ENCODE measurements at places on chromosomes 4 and X.

GRCh38 chr4:182310316-182310715 lies 67.1 kb downstream of the TENM3 start:
- DNase-seq, result no peak

- no peak for DNase-seq
These were observed 7.8 kb downstream of the C4orf54 start for GRCh38 chr4:99649778-99650177.

DNA sequence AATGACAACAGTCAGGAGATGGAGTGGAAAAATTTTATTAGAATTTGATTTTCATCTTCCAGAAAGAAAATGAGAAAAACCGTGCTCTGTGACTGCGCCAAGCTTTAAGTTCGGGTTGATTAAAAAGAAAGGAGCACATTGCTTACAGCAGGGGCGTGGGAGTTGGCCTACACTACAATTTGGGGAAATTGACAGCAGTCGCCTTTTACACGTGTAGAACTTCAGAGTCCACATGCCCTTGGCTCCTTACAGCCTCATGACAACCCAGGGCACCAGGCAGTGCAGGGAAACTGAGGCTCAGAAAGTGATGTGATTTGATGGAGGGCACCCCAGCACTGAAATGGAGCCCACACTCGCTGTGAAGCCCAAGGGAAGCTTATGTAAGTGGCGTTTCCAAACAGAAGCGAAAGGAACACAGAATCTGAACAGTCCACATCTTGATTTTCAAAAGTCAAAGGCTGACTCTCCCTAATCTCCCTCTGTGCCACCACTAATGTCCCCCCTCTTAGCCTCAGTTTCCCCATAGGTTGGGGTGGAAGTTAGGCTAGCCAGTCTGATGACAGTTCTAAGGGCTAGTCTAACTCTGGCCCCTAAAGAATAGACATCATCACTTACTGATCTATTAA lies 5.5 kb downstream of the PPP2R2C start:
- DNase-seq, result no peak

GRCh38 chrX:32269866-32270265 lies 941.5 kb downstream of the DMD start:
- DNase-seq, result no peak

GRCh38 chr4:138178566-138178965 lies 63.6 kb downstream of the SLC7A11 start:
- DNase-seq, result no peak

DNA sequence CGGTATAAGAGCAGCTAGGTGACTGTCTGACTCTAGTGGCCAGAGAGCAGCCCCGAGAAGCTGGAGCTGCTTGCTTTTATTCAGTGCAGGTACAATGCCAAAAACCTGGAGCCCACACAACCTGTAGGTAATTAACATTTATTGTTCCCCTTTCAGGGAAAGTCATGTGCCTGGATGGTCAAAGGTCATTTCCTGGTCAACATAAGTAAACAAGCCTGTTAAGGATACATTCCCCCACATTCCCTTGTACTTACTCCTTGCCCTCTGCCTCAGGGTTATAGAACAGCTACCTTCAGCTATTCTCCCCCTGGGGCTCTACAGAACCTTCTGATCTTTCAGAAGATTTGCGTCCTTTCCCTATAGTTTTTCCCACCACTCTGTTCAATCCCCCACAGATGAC lies 253.4 kb downstream of the TMA16 start:
- no peak for DNase-seq

GRCh38 chr4:67054896-67055295 lies 490.4 kb downstream of the CENPC start:
- no peak for DNase-seq

- no peak for DNase-seq
These were observed 83.6 kb downstream of the RELL1 start for GRCh38 chr4:37602454-37603069.

DNA sequence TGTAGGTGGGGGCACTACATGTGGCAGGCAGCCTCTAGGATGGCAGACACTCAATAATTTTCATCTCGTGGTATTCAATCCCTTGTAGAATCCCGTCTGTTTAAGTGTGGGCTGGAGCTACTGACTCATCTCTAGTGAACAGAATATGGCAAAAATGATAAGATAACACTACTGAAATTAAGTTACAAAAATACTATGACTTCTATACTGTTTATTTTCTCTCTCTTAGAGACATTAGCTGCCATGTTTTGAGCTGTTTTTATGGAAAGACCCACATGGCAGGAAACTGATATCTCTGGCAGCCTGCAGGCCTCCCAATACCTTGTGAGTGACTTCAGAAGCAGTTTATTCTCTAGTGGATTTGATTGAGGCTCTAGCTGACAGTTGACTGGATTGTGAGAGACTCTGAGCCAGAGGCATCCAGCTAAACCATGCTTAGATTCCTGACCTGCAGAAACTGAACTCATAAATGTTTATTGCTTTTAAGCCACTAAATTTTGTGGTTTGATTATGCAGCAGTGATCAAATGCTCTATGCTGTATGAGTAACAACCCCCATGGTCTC lies 298.8 kb upstream of the CTSO start:
- DNase-seq, result no peak

- DNase-seq, result no peak
These were observed 144.3 kb downstream of the MOSPD2 start for GRCh38 chrX:15017491-15017890.

GRCh38 chr4:39259571-39260330 lies 77.4 kb downstream of the WDR19 start:
- DNase-seq, result no peak

- no peak for DNase-seq
These were observed 206.7 kb downstream of the RASL11B start for GRCh38 chr4:53068755-53069330.

- DNase-seq, result no peak
These were observed 4.4 kb downstream of the MXD4 start for GRCh38 chr4:2257361-2258081.

DNA sequence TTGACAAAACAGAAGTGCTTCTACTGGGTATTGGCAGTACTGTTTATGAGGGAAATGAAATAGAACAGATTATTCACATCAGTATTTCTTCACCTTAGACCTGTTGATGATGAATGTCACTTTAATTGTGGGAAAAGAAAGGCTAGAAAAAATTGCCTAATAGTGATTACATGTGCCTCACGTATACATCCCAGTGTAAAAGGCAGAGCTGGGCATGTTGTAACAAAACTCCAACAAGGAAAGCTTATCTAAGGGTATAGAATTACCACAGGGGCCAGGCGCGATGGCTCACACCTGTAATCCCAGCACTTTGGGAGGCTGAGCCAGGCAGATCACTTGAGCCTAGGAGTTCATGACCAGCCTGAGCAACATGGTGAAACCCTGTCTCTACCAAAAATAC lies 4.2 kb downstream of the PGM2 start:
- peak; percentile 8 for DNase-seq

GRCh38 chr4:76420762-76421581 lies at the start of gene CCDC158:
Gene CCDC158, minus strand, starts transcription at chr4:76421141. Its CDS starts 17,934 bp downstream, at chr4:76403207.
- DNase-seq, result no peak

DNA sequence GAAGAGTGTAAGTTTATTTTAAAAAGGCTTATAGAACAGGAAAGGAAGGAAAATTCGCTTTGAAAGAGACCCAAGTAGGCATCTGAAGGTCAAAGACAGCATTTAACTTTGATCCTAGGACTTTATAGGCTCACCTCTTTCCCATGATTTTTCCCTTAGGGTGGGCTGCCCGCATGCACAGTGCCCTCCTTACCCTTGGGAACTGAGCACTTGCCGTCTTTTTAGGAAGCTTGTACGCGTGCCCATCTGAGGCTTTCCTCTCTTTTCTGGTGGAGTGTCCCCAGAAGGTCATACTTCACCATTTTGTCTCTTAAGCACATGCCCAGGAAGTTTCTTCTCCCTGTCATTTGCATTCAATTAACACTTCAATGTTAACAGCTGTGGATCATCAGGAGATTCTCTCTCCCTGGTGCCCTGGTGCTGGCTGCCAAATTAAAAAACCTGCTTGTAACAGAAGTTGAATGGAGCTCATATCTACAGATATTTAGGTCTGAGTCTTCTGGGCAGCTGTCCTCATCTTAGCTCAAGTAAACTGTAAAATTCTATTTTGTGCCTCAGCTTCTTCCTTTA lies 38.4 kb upstream of the IL9R start:
- DNase-seq, result no peak

DNA sequence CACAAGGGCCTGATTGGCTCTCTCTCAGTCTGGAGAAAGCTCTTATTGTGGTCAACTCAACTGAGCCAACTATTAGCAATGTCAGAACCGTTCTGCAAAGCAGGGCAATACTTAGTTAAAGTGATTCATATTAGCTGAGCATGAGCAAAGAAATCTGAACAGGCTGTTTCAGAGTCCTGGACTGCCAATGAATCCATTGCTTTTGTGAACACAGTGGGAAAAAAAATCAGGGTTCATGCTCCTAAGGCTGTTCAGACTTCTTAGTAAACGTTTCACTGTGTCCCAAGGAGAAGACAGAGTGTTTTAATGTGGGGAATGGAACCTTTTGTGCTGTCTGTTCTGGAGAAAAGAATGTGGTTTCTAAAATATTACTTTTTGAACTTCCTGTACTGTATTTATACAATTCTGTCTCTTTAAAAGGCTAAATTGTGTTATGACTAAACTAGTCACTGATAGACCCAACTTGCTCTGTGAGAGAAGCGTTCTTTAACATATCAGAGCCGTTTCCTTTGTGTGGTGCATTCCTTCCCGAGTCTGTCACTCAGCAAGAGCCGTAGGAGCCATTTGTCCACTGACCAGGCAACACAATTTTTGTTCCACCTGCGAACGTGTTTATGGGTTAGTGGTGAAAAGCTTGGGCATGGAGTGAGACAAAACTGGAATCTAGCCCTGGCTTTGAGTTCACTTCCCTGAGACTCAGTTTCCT lies 366.1 kb downstream of the FBXO8 start:
- DNase-seq, result no peak

GRCh38 chr4:6205567-6205931 lies 5.2 kb upstream of the JAKMIP1 start:
- no peak for DNase-seq

GRCh38 chrX:37076983-37077382 lies 68.8 kb downstream of the FAM47C start:
- DNase-seq, result no peak

DNA sequence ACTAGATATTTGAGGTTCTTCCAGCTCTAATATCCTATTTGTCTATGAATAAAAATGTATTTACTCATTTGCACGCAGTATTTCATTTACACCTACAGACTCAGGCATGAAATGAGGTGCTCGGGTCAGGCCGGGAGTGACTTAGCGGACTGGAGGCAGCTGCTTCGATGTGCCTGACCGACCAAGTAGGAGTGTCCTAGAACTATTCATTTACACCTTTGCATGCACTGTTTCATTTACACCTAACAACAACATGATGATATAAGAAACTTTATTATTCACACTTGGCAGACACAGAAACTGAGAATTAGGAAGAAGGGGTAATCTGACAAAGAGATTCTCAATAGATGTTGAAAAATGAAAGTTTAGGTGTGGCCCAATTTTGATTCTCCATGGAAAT lies 28.7 kb upstream of the FAT1 start:
- DNase-seq, result no peak

DNA sequence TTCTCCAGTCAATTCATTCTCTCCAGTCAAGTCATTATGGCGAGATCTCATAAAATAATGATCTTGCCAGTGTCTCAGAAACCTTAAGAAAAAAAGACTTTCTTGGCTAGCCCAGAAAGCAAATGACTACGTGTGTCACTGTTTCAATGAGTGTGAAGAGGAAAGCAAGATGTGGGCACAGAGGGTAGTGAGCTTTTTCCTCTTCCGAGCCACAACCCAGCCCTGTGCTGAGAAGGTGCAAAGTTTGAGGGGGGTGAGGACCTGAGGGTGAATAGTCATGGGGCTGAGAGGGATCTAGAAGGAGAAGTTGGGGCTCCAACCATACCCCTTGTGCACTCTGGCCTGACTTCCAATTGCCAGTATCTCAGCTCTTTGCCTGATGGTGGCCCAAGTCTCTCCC lies 85.6 kb upstream of the EGFL6 start:
- no peak for DNase-seq

GRCh38 chrX:150155436-150156035 lies 207.6 kb upstream of the MAMLD1 start:
- no peak for DNase-seq

GRCh38 chrX:40448793-40449192 lies 132.0 kb upstream of the ATP6AP2 start:
- DNase-seq, result no peak

- no peak for DNase-seq
These were observed 187.0 kb downstream of the BMPR1B start for GRCh38 chr4:94944726-94945125.

- DNase-seq, result peak; percentile 72
These were observed at the start of gene MAN2B2 for GRCh38 chr4:6574747-6575502. Gene MAN2B2, plus strand, starts transcription at chr4:6575189. Its CDS starts 22 bp downstream, at chr4:6575211.

DNA sequence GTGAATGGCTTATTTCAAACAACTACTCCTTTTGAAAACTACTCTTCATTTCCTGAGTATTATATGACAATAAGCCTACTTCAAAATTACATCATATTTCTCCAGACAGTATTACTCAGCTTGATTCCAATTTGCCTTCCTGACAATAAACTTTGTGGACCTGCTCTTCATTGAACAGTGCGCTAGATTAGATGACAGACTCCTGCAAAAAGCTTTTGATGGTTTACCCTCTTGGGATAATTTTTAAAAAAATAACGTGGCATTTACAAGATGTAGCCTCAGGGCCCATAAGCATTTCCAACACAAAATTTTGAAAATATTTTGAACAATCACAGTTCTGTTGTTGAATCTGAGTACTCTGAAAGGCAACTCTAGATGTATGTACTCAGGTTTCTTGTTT lies 25.9 kb downstream of the MGAT4D start:
- DNase-seq, result no peak

GRCh38 chr4:87783781-87784180 lies 15.6 kb upstream of the IBSP start:
- no peak for DNase-seq

GRCh38 chr4:24405341-24405740 lies 179.0 kb downstream of the DHX15 start:
- DNase-seq, result no peak

DNA sequence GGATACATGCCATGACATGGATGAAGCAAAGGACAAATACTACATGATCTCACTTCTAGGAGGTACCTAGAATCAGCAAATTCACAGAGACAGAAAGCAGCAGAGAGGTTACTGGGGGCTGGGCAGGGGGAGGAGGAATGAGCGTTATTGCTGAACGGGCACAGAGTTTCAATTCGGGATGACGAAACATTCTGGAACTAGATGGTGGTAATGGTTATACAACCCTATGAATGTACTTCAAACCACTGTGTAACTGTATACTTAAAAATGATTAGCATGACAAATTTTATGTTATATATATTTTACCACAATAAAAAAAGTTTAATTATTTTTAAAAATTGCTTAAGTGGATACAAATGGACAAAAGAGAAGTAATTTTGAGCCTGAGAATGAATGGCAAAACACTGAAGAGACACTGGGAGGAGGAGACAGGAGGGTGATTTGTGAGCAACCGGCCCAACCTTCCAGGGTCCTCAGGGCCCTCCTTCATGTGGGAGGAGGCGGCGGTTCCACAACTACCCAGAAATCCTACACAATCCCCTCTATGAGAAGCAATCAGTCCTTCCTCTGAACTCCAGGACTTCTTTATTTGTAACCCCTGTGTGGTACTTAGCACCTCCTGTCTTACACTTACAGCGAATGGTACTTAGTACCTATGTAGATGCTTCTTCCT lies 14.1 kb downstream of the ACSL1 start:
- no peak for DNase-seq

- no peak for DNase-seq
These were observed 32.0 kb downstream of the LAS1L start for GRCh38 chrX:65502618-65503017.
